ENCODE measurements at places on chromosomes 1 and 21. TPM values are rescaled to one million over a fixed set of nuclear protein-coding genes. Genes with fewer than 3 reads are reported as not detected.

DNA sequence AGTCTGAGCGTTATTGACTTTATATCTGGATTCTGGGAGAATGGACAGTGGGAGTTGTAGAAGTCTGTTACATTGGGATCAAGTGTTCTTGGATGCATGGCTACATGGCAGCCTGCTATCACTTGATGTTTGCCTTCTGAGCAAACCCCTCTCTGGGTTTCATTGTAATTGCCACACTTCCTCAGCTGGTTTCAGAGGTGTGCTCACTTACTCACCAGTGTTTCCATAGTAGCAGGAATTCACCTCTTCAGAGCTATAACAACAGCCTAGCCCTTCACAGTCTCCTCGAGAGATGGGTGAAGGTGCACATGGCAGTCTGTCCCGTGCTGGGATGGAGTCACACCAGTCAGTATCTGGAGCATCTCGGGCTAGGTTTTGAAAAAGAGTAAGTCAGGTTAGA, 2.6 kb downstream of the ZP4 start:
- no peak overlapping the region for H3K27ac ChIP-seq
- H3K27me3 ChIP-seq, result no peaks in the 10 kb centered on the region
- no peak for DNase-seq
- no peaks in the 10 kb centered on the region for H3K4me1 ChIP-seq
- H3K4me3 ChIP-seq, result no peak overlapping the region
- no peaks in the 10 kb centered on the region for H3K36me3 ChIP-seq

- no peak overlapping the region for H3K4me3 ChIP-seq
- no peak overlapping the region for H3K27ac ChIP-seq
- DNase-seq, result peak; percentile 2
- no peaks in the 10 kb centered on the region for H3K27me3 ChIP-seq
- H3K36me3 ChIP-seq, result no peaks in the 10 kb centered on the region
These were observed 47.1 kb downstream of the KANK4 start for GRCh38 chr1:62271948-62272728.

- DNase-seq, result no peak
- no peak overlapping the region for H3K4me3 ChIP-seq
- no peaks in the 10 kb centered on the region for H3K27me3 ChIP-seq
- H3K36me3 ChIP-seq, result no peaks in the 10 kb centered on the region
These were observed 29.4 kb downstream of the FOXJ3 start for GRCh38 chr1:42305639-42306038.

GRCh38 chr1:102799496-102799895, 308.8 kb downstream of the COL11A1 start:
- no peak overlapping the region for H3K27ac ChIP-seq
- no peaks in the 10 kb centered on the region for H3K36me3 ChIP-seq
- H3K4me3 ChIP-seq, result no peak overlapping the region
- H3K27me3 ChIP-seq, result no peaks in the 10 kb centered on the region
- no peaks in the 10 kb centered on the region for H3K4me1 ChIP-seq
- DNase-seq, result no peak

GRCh38 chr1:40090652-40091355, 6.2 kb downstream of the PPT1 start:
- no peaks in the 10 kb centered on the region for H3K27me3 ChIP-seq
- H3K27ac ChIP-seq, result no peak overlapping the region
- no peak overlapping the region for H3K4me3 ChIP-seq
- DNase-seq, result no peak

The SPATA45 gene
- total RNA-seq, result not detected

The RSPH1 gene
- total RNA-seq, result not detected

DNA sequence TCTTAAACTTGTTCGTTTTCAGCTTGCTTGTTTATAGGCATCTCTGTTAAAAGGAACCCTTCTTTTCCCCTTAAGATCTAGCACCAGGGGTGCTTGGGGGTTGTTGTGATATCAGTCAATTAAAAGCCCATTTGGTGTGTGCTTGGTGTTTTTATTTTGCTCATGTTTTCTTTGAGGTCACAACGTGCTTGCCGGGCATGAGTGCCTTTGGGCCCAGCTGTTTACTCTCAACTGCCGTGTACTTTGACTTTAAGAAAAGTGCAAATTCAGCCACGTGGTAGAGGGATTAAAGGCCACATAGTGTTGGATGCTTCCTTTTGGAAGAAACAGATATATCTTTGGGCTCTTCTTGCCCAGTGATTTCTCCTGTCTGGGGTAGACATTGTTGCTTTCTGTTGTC, 10.5 kb downstream of the ARID1A start:
- peaks cover 7% of the 10 kb centered on the region for H3K36me3 ChIP-seq
- H3K4me1 ChIP-seq, result peaks cover 71% of the 10 kb centered on the region
- H3K4me3 ChIP-seq, result peak overlapping the region; percentile 19
- no peak overlapping the region for H3K27ac ChIP-seq
- no peak for DNase-seq

The OR6N1 gene
- total RNA-seq, result not detected

The ARMH1 gene
- total RNA-seq, result 33.3 TPM

DNA sequence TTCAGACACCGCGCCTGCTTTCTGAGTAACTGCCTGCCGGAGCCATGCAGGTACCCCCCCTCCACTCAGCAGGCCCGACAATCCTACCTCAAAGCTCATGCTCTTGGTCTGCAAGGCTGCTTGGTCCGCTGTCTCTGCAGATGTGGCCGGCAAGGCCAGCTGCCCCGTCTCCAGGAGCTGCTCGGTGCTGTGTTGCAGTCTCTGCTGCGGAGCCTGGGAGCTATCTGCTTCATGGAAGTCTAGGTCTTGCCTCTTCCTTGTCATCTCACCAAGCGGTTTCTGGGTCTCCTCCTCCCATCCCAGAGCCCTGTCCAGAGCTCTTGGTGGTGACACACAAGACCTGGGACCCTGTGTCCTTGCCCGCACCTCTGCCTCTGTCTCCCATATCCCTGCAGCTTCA, 24.0 kb upstream of the GNPAT start:
- H3K27ac ChIP-seq, result no peak overlapping the region
- DNase-seq, result no peak
- no peak overlapping the region for H3K4me3 ChIP-seq
- H3K27me3 ChIP-seq, result no peaks in the 10 kb centered on the region

The AGT gene
- not detected for total RNA-seq

The ACTRT2 gene
- total RNA-seq, result not detected

The OR6Y1 gene
- total RNA-seq, result not detected

The VANGL2 gene
- 0.04 TPM for total RNA-seq

DNA sequence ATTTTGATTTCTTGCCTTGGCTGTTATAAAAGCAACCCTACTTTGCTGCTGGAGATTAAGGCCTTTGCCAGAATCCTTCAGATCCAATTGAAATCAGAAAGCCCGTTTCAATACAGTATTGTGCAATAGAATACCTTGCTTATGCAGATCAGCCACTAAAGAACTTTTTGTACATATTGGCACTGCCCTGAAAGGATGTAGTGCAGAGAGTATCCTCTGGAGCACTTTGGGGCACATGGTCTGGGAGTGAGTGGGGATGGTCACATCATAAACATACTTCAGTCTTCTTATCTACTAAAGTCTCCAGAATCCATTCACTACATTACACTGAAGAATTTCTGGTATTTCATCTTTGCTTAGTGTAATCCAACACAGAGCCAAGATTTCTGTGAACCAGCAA, 189.0 kb downstream of the CENPF start:
- no peak overlapping the region for H3K27ac ChIP-seq
- no peak overlapping the region for H3K4me3 ChIP-seq
- H3K27me3 ChIP-seq, result no peaks in the 10 kb centered on the region
- no peak for DNase-seq
- H3K36me3 ChIP-seq, result no peaks in the 10 kb centered on the region

DNA sequence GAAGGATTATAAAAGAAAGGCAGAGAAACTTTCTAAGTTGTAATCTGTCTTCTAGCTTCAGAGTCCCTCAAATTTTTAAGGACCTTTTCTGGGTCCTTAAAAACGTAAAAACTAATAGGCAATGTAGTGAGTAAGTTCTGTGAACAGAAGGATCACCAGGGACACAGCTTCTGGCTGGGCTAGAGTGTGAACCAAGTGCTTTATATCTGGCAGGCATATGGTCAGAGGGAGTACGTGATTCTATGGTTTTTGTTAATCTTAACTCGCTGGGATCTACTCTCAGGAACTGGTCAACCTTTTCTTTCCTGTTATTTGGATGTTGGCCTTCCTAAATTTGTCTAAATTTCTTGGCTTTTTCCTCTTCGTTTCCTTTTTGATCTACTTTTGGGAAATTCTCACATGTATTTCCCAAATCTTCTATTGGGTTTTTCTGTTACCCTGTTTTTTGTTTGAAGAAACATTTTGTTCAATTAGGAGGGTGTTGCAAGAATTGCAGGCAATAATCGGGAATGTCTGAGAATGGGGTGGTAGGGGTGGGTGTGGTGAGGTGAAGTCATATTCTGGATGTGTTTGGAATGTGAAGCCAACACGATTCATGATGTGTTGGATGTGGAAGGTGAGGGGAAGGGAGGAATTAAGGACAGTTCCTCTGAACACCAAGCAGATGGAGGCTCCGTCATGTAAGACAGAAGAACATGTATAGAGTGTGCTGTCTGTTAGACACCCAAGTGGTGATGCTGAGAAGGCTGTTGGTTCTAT, 193.2 kb downstream of the FMN2 start:
- no peak overlapping the region for H3K27ac ChIP-seq
- H3K4me1 ChIP-seq, result no peaks in the 10 kb centered on the region
- H3K27me3 ChIP-seq, result no peaks in the 10 kb centered on the region
- H3K4me3 ChIP-seq, result no peak overlapping the region
- no peak for DNase-seq
- H3K36me3 ChIP-seq, result no peaks in the 10 kb centered on the region

DNA sequence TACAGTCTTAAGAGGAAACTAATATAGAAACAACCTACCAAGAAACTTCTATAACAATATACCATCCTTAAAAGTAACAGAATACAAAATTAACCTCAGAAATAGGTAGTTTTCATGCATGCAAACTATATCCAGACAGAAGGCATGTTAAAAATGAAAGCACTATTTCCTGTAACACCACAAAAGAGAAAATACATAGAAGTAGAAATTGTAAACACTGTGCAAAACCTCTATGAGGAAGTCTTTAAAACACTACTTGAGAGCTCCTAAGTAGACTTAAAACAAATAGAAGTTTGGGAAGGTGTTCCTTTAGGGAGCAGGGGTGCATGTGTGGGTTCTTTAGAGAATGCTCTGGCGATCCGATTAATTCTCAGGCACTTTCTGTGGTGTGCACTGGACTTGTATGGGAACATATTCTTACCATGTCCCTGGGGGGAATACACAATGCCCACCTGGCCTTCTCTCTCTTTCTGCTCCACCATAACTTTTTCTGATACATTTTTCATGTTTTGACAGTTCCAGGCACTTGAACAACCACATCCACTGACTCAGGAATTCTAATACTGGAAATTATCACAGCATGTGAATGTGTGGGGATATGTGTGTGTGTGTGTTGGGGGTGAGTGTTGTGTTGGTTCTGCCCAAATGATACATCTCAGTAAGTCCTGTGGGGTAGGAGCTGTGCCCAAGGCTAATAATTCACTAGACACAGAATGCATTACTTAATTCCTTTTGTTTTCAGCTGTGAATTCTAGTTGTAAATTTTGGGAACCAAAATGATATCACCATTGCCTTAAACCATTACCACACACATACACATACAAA, 866.3 kb upstream of the B3GALT2 start:
- no peaks in the 10 kb centered on the region for H3K27me3 ChIP-seq
- no peak for DNase-seq
- no peaks in the 10 kb centered on the region for H3K36me3 ChIP-seq
- peaks cover 61% of the 10 kb centered on the region for H3K4me1 ChIP-seq
- peak overlapping the region; percentile 8 for H3K4me3 ChIP-seq
- no peak overlapping the region for H3K27ac ChIP-seq

DNA sequence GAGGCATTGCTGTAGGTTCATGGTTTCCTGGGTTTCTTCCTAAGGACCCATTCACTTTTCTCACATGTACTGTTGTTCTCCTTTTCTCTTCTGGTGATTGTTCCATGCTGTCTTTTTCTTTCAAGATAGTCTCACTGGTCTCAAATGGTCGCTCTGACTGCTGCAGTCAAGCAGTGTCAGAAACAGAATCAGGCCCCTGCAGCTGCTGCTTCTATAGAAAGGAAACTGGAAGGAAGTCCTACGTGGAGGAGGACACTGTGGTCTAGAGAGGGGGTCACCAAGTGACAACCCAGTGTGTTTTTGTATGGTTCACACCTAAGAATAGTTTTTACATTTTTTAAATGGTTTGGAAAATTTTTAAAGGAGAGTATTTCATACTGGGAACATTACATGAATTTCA, 2.4 kb downstream of the NECAP2 start:
- peaks cover 44% of the 10 kb centered on the region for H3K4me1 ChIP-seq
- H3K27me3 ChIP-seq, result no peaks in the 10 kb centered on the region
- peaks cover 49% of the 10 kb centered on the region for H3K36me3 ChIP-seq
- no peak for DNase-seq

The SELENBP1 gene
- total RNA-seq, result not detected

The TMEM125 gene
- not detected for total RNA-seq

The MEX3A gene
- total RNA-seq, result 0.24 TPM

- H3K36me3 ChIP-seq, result no peaks in the 10 kb centered on the region
- H3K27me3 ChIP-seq, result no peaks in the 10 kb centered on the region
- no peak for DNase-seq
- H3K4me1 ChIP-seq, result no peaks in the 10 kb centered on the region
These were observed 39.9 kb upstream of the CD1D start for GRCh38 chr1:158140764-158141192.

- H3K36me3 ChIP-seq, result no peaks in the 10 kb centered on the region
- peaks cover 3% of the 10 kb centered on the region for H3K4me1 ChIP-seq
- no peak overlapping the region for H3K27ac ChIP-seq
- no peak overlapping the region for H3K4me3 ChIP-seq
- no peaks in the 10 kb centered on the region for H3K27me3 ChIP-seq
These were observed 15.8 kb upstream of the ZC3H12A start for GRCh38 chr1:37458551-37458950.

DNA sequence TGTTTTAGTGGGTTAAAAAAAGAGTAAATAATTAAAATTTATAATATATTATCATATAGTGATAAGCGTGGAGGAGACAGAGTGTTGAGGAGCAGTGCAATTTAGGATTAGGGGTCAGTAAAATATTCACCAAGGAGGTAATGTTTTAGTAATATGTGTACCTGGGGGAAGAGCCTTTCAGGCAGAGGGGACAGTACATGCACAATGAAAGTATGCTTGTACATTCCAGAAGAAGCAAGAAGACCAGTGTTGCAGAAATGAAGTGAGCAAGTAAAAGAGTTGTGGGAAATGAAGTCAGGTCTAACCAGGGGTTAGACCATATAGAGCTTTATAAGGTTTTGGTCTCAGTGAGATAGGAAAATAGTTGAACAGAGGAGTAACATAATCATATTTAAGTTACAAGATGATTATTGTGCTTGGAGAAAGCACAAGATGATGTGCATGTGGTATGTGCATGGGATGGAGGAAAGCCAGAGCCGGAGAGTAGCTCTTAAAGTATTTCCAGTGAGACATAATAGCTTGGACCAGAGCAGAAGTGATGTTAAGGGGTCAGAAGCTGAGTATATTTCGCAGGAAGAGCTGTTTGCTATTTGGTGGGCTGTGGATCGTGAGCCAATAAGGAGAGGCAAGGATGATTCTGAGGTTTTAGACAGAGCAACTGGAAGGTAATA, 44.8 kb downstream of the SNX7 start:
- H3K36me3 ChIP-seq, result no peaks in the 10 kb centered on the region
- no peak overlapping the region for H3K4me3 ChIP-seq
- H3K27ac ChIP-seq, result no peak overlapping the region
